Activated effector memory CD4-positive, alpha-beta T cell treated with Interleukin-2 at 50 U/mL for 16 hours (primary cell): ENCODE measurements at places on chromosomes 16 and 17.

DNA sequence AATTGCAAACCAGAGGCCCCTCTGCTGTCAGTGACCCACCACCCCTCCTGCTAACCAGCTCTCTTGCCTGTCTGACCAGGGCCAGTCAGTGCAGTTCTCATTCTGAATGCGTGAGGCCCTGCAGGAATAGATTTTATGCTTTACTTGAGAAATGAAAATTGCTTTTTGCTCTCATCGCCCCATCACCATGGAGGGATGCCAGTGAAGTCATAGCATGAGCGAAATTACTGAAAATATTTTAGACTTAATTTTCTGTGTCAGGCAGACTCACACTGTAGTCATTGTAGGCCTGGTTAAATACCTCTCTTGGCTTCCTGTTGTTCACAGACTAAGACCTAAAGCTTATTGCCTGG lies 490.5 kb upstream of the CDH5 start:
- DNase-seq: no peak

DNA sequence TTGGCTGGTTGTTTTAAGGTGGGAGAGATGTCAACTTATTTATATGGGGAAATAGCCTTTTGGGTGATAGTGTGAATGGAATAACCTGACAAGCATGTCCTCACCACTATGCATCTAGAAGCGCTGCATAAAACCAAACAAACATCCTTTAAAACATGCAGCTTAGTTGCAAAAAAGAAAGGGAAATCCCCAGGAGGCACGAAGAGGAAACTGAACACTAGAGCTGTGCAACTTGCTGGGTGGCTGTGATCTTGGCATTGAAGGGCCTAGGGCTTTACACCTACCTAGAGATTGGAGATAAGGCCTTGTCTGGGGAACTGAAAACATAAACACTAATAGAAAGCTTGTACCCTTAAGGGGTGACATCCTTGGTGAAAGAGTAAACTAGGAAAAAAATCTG lies 7.3 kb downstream of the C16orf54 start:
- peak; percentile 32 for DNase-seq

GRCh38 chr16:27894386-27894785 lies 169.1 kb downstream of the GSG1L start:
- DNase-seq: no peak

- DNase-seq: no peak
Observed at GRCh38 chr17:62825182-62825581, 17.1 kb upstream of the MARCHF10 start.

GRCh38 chr17:72465191-72466024 lies 344.6 kb downstream of the SOX9 start:
- no peak for DNase-seq

- DNase-seq: no peak
Observed at GRCh38 chr16:51119556-51119955, 31.5 kb downstream of the SALL1 start.

GRCh38 chr16:180101-180675 lies at the start of gene HBQ1:
Gene HBQ1 (plus strand): TSS chr16:180459. CDS start chr16:180487, 28 bp downstream.
- no peak for DNase-seq

- no peak for DNase-seq
Observed at GRCh38 chr17:61325382-61326073, 74.1 kb upstream of the TBX2 start.

- no peak for DNase-seq
Observed at GRCh38 chr16:50731130-50731988, 10.5 kb upstream of the CYLD start.

GRCh38 chr16:58384437-58385055 lies 7.7 kb upstream of the GINS3 start:
- DNase-seq: no peak

DNA sequence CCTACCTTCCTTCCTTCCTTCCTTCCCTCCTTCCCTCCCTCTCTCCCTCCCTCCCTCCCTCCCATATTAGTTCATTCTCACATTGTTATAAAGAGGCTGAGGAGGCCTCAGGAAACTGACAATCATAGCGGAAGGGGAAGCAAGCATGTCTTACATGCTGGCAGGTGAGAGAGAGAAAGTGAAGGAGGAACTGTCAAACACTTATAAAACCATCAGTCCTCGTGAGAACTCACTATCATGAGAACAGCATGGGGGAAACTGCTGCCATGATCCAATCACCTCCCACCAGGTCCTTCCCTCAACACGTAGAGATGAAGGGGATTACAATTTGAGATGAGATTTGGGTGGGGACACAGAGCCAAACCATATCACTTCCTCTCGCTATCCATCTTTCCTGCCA lies 281.6 kb upstream of the FOXF1 start:
- no peak for DNase-seq

DNA sequence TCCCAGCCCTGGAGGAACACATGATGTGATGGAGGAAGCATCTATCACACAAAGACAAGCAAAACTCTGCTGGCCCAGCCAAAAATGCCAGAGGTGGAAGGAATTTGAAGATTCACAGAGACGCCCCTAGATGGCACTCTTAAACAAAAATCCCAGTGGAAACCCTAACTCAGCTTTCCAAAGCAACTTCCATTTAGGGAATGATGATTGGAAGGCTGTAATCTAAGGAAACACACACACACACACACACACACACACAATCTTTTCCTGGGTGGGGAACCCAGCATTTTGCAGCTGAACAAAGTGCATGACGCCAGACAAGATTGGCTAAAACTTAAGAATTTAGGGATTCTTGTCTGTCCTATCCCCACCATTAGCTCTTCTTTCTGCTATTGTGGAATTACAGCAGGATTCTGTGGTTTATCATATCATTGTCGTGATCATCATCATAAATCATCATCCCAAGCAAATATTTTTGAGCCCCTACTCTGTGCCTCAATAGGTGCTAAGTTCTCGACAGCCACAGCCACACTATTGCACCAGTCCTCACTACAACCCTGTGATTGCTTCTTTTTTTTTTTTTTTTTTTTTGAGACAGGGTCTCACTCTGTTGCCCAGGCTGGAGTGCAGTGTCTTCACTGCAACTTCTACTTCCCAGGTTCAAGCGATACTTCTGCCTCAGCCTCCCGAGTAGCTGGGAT lies 1.6 kb upstream of the LDAF1 start:
- no peak for DNase-seq

DNA sequence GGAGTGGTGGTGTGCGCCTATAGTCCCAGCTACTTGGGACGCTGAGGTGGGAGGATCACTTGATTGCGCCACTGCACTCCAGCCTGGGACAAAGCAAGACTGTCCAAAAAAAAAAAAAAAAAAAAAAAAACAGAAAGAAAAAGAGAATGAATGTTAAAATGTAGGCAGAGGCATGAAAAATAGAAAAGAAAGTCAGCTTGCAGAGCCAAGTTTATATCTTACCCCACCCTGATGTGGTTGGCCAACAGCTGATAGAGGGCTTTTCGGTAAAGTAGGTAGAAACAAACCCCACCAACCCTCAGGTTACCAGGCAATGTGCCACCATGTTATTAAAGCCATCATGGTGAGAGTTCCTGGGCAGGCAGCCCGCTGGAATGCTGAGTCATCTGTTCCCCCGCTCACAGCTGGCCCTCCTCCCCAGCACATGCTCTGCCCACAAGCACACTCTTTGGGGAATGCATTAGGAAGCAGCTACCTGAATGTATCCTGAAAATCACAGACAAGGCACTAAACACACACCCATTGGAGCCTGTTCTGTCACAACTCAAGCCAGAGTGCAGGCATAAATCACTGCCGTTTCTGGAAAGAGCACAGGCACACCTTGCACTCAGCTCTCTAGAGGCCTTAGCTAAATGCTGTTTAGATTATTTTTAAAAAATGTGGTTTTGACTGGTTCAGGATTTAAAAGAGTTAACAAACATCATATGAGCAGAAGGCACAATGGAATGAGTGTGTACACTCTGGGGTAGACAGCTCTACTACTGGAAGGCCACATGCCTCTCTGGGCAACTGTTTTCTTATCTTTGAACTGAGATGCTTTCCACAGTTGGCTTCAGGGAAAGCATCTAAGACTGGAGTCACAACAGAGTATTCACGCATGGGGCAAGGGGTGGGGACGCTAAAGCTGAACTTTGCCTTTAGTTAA lies 128.5 kb downstream of the PARN start:
- no peak for DNase-seq

DNA sequence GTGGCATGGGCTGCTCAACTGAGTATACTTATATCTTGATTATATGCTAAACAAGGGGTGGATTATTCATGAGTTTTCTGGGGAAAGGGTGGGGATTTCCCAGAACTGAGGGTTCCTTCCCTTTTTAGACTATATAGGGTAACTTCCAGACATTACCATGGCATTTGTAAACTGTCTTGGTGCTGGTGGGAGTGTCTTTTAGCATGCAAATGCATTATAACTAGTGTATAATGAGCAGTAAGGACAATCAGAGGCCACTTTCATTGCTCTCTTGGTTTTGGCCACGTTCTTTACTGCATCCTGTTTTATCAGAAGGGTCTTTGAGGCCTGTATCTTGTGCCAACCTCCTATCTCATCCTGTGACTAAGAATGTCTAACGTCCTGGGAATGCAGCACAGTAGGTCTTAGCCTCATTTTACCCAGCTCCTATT lies 12.0 kb downstream of the PRR11 start:
- no peak for DNase-seq

DNA sequence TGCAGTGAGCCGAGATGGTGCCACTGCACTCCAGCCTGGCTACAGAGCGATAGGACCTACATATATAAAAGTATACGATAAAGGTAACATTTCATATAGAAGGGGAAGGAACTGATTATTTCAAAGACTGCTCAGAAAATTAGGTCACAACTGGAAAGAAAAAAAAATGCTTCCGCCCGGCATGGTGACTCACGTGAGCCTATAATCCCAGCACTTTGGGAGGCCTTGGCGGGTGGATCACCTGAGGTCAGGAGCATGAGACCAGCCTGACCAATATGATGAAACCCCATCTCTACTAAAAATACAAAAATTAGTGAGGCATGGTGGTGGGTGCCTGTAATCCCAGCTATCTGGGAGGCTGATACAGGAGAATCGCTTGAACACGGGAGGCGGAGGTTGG lies 7.8 kb downstream of the TEX14 start:
- DNase-seq: no peak

DNA sequence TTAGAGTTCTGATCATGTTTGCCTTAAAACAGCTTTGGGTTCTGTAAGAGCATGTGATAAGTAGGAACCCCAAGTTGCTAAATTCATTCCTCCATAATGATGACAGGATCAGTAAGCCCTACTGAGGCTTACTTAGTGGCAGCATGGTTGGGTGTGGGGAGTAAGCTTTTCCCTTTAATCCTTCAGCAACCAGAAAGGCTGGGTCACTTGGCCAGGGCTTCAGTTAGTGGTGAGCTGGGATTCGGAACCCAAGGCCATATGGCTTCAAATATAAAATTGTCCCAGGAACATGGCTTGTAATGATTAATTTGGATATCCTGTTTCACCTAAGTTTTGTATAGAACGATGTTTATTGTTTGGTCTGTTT lies 850 bp downstream of the GINS3 start:
- no peak for DNase-seq

GRCh38 chr17:74736513-74737298 lies at the start of gene RAB37:
Gene RAB37 (plus strand): TSS chr17:74737256. CDS start chr17:74737273, 17 bp downstream.
- DNase-seq: no peak

- DNase-seq: no peak
Observed at GRCh38 chr17:46100590-46100989, 92.6 kb downstream of the KANSL1 start.

- no peak for DNase-seq
Observed at GRCh38 chr16:10961231-10961630, 16.9 kb downstream of the CLEC16A start.

DNA sequence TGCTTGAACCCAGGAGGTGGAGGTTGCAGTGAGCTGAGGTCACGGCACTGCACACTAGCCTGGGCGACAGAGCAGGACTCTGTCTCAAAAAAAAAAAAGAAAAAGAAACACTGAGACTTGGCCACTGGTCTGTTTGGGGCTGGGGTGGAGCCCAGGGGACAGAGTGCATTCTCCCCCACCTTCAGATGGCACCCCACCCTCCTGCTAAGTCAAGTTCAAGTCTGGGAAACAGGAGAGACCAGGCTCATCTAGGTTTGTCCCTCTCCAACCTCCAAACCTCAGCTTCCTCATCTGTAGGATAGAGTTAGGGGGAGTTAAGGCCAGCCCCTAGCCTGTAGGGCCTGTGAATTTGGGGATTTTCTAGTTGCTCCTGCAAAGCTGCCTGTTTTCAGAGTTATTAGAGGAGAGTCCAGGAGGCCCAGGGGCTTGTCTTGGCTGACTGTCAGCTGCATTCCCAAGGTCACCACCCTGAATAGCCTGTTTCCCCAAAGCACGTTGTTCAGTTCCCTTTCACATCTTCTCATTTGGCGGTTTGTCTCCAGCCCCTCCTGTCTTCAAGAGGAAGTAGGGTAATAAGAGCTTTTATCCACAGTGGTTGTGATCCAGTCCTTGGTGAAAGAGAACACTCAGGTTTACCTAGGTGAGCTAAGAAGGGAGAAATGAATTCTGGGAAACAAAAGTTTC lies 2.2 kb downstream of the MT3 start:
- no peak for DNase-seq

- no peak for DNase-seq
Observed at GRCh38 chr17:10792151-10792550, 11.7 kb downstream of the TMEM238L start.

- DNase-seq: no peak
Observed at GRCh38 chr16:56569971-56570370, 5.1 kb downstream of the MT4 start.

- DNase-seq: no peak
Observed at GRCh38 chr17:66262767-66263166, 33.6 kb upstream of the APOH start.

- DNase-seq: no peak
Observed at GRCh38 chr17:60422162-60422665, at the start of gene CHCT1. Gene CHCT1 (plus strand): TSS chr17:60422489. CDS start chr17:60422593, 104 bp downstream.

- no peak for DNase-seq
Observed at GRCh38 chr16:53960954-53961616, 257.1 kb downstream of the FTO start.

DNA sequence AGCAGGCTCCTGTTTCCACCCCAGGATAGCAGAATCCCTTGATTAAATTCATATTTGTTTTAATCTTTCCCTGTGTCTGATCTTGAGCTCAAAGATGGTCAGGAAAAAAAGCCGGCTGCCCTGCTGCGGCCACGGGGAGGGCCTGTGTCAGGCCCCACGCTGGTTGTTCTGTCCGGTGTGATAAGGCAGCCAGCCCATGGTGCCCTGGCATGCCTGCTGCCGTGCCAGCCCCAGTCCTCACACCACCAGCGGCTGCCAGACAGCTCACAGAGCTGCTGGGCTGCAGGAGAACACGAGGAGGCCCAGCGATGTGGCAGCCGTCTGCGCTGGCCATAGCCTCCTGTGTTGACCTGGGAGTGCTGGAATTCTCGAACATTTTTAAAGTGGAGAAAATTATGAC lies 34.7 kb upstream of the BRD7 start:
- no peak for DNase-seq

DNA sequence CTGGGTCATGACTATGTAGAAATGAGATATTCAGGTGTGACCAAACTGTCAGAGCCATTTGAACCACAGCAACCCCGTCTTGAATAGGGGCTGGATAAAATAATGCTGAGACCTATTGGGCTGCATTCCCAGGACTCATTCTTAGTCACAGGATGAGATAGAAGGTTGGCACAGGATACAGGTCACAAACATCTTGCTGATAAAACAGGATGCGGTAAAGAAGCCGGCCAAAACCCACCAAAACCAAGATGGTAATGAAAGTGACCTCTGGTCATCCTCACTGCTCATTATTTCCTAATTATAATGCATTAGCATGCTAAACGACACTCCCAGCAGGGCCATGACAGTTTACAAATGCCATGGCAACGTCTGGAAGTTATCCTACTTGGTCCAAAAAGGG lies 545.5 kb downstream of the TMEM114 start:
- DNase-seq: no peak
